ENCODE measurements at places on chromosomes 3 and 15. TPM values are rescaled to one million over a fixed set of nuclear protein-coding genes. Genes with fewer than 3 reads are reported as not detected.
A peak's percentile ranks its signal among the peaks of the same experiment; 100 is the strongest.

DNA sequence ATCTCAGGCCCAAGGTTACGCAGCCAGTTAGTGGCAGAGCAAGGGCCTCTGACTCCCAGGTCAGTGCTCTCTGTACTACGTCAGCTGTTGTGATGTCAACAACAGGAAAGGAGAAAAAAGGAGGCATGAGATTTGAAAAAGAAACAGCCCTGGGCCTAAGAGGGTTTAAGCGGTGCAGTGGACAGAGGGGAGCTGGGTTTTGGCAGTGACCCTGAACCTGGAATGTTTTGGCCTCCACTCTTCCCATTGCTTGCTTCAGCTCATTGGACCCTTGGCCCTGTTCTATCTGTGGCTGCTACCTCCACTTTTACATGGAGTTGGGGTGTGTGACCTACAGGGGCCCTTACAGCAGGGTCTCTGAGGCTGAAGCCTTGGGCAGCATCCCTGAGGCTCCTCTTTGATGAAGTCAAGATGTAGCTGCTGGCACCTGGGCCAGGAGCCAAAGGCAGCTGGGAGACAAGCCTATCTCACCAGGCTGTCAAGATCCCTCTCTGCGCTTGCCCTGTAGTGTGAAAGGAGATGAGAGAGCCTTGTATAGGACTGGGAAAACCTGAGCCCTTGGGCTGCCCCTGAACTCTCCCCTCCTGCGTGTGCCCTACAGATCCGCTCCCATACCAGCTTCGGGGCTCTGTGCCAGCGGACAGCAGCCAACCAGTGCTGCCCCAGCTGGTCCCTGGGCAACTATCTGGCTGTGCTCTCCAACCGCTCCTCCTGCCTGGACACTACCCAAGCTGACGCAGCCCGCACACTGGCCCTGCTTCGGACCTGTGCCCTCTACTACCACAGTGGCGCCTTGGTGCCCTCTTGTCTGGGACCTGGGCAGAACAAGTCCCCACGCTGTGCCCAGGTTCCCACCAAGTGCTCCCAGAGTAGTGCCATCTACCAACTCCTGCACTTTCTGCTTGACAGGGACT, 8.7 kb downstream of the DISP2 start:
- no peak for DNase-seq

- peak; percentile 57 for DNase-seq
These were observed 123.1 kb upstream of the UMPS start for GRCh38 chr3:124607163-124607562.

GRCh38 chr3:87167628-87168456, 59.3 kb upstream of the CHMP2B start:
- peak; percentile 58 for DNase-seq

Gene CAMKV
- not detected for total RNA-seq

DNA sequence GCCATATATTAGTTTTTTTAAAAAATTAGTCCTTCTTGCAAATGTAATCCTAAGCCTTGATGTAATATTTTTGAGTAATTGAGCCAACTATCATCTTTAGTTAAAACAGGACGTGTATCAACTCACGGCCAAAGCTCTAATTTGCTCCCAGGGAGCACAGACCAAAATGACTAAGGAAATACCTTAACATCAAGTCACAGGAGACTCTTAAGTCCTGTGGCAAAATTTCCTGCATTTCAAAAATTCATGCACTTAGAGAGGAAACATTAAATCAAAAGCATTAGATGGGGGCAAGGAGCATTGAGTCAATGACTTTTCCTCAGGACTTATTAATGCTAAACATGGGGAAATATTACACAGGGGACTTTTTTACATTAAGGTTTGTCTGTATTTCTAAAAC, 276.0 kb downstream of the MFSD1 start:
- DNase-seq: peak; percentile 94

Gene ITIH1
- total RNA-seq: not detected

Gene IQCF5
- total RNA-seq: not detected

DNA sequence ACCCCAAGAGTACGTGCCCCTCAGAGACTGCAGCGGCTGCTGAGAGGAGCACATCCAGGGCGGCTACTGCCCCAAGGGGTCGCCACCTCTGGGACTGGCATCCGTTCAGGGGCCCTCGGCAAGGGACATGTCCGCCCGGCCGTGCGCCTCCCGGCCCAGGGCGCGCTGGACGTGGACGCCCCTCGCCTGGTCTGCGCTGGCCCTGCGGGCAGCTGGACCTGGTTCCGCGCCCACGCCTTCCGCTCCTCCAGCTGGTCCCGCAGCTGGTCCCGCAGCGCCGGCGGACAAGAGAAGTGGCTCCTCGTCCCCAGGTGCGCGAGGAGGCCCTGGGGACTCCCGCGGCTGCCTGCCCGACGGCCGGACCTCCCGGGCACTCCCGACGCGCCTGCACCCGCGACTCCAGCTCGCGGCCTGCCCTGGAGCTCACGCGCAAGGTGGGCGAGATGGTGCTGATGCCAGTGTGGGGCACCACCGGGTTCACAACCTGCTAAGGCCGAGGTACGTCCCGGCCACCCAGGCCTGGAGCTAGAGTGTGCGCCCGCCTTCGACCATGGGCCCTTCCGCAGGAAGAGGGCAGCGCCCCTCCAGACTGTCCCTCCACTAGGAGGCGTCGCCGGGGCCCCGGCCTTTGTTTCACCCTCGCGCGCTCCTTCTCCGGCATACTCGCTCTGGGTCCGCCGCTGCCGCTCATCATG, 14.4 kb upstream of the GP9 start:
- no peak for DNase-seq

Gene GP5
- not detected for total RNA-seq
